ENCODE measurements at places on chromosomes 2 and 18.

GRCh38 chr2:219698748-219699439, 71.5 kb downstream of the SLC4A3 start:
- DNase-seq, result no peak

DNA sequence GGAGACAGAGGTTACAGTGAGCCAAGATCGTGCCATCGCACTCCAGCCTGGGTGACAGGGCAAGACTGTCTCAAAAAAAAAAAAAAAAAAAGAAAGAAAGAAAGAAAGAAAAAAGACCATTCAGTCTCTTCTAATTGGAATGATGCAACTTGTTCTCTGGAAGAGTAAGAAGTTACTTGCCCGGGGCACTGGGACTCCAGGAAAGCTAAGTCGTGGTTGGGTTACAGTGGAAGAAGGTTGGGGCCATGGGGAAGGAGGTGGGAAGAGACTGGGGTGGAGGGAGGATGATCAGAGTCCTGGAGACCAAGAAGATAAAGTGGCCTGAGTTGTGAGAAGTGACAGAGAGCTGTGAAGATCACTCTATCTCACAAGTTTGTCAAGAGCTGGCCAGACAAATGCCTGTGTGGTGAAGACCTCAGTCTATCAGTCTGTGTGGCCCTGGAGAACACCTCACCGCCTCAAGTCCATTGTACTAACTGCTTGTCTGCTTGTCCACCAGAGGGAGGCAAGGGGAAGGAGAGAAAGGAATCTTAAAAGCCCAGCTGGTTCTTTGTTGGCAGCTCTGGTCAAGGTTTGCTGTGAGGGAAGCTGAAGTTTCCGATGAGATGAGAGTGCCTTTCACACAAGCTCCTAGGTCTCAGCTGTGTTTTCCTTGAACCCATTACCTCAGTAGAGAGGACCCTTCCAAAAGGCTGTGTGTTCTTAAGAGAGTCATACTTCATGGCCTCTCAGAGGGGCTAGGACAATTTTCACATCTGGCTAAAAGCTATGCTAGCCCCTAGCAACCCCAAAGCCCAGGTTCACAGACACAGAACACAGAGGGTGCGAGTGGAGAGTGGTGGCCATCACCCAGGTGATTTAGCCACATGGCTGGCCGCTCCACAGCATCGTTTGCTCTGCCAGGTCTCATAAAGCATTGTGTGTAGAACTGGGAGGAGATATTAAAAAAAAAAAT, 72.0 kb upstream of the TMEM178A start:
- DNase-seq, result no peak

GRCh38 chr18:40414155-40414754, 1540.8 kb upstream of the PIK3C3 start:
- no peak for DNase-seq

DNA sequence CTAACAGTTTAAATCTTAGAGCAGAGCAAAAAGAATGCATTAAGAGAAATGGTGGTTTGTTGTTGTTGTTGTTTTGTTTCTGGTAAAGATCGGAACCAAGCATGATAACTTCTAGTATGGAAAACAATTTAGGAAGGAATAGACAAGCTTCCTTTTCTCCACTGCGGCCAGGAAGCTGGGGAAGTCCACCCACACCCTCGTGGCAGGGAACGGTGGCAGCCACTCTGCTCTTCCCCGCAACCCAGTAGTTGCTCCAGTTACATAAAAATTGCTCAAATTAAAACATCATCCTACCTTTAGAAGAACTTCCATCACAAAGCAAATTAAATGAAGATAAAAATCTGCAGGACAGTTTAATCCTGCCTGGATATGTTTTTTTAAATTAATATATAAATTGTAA, 113.0 kb downstream of the RBMS1 start:
- DNase-seq, result no peak

DNA sequence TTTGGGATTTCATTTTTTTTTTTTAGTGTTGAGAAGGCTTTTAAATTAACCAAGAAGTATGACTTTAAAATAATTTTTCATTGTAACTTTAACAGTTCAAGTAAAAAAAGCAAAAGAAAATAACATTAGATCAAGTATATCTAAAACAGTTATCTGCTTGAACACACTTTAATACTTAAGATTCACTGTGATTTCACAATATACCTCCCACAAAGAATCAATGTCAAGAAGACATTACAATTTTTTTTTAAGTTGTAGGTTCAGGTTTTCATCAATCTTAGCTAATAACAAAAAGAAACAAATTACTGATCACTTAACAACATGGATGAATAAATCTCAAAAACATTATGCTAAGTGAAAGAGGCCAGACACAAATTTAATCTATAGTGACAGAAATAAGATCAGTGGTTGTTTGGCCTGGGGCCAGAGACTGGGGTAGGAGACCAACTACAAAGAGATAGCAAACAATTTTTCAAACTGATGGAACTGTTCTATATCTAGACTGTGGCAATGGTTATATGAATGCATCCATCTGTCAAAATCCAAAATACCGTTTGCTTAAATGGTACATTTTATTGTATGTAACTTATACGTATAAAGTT, 74.8 kb upstream of the FRZB start:
- no peak for DNase-seq

DNA sequence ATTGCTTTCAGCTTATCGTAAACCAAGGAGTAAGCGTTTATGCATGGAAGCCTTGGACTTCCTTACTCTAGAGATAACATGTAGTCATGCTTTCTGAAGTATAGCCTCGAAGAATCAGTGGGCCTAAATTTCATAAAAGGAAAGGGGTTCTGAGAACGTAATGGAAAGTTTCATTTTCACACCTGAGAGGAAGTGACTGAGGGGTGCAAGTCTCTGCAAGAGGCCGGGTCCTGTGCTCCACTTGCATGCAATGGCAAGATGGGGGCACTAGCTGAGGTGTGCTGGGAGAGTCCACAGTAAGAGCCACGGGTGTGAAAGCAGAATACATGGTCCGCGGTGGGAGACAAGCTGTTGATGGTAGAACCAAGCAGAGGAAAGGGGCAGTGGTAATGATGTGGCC, 36.5 kb upstream of the C1D start:
- DNase-seq, result no peak

- DNase-seq, result no peak
Measured at GRCh38 chr2:149075105-149075504, 36.6 kb downstream of the LYPD6B start.

DNA sequence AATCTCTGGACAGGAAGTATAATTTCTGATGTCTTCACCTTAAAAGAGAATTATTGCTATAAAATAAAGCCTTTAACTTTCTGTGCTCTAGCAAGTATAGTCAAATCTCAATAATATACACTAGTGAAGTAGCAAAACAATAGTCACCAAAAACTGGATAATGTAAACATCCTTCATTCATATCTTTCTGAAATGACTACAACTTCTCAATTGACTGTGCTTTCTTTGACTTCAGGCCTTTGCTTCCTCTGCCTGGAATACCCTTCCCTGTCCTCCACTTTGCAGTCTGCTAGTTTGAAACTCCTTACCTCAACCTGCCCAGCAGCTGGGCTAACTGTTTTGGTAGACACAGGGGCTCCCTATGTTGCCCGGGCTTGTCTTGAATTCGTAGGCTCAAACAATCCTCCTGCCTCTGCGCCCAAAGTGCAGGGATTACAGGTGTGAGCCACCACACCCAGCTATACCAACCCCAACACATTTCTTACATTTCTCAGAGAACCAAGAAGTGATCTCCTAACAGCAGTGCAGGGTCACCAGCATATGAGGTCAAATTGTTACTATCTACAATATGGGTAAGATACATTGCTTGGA, 6.6 kb upstream of the PCBP1 start:
- no peak for DNase-seq

DNA sequence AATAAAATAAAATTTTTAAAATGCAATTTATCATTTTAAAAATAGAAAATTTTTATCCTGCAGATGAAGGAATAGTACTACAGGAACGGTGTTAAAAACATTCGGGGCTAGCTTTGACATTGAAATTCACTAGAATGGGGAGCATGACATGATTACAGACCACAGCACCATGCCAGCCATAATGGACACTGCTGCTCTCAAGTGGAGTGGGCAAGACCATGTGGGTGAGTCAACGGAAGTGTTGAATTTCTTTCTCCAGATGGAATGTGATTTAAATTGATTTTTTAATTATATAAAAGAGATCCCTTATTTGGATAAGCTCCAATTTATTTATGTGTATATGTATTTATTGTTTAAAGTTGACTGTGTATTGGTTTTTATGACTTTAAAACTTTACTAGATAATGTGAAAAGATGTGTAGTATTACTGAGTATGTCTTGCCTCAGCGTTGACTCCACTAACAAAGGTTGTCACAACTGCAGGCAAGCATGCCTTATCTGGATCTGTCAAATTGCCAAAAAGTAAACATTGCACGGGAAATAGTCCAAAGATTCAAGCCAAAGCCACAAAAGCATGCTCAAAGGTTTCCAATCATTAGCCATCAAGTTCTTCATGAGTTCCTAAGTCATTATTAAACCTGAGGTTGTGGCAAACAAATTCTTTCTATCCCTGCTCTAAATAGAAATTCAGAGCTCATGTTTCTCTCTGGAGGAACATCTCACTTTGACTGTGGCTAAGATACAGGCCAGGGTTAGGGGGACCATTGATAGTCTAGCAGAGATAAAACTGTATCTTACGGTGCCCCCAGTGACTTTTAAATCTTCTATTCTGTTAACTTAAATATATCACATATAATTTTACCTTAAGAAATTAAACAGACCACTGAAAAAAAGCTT, 536.9 kb downstream of the TMX3 start:
- peak; percentile 14 for DNase-seq
